ENCODE measurements at places on chromosomes 2 and 18. TPM values are rescaled to one million over a fixed set of nuclear protein-coding genes. Genes with fewer than 3 reads are reported as not detected.

The CPLX4 gene
- not detected for total RNA-seq

The ZNF519 gene
- 13.9 TPM for total RNA-seq

The HS1BP3 gene
- total RNA-seq: 26.3 TPM

- DNase-seq: no peak
These were observed 102.4 kb downstream of the TRIB2 start for GRCh38 chr2:12819103-12819475.

The ANKRD23 gene
- total RNA-seq: 4.6 TPM

The DTNA gene
- total RNA-seq: 7.7 TPM

The ELP2 gene
- total RNA-seq: 72.9 TPM

DNA sequence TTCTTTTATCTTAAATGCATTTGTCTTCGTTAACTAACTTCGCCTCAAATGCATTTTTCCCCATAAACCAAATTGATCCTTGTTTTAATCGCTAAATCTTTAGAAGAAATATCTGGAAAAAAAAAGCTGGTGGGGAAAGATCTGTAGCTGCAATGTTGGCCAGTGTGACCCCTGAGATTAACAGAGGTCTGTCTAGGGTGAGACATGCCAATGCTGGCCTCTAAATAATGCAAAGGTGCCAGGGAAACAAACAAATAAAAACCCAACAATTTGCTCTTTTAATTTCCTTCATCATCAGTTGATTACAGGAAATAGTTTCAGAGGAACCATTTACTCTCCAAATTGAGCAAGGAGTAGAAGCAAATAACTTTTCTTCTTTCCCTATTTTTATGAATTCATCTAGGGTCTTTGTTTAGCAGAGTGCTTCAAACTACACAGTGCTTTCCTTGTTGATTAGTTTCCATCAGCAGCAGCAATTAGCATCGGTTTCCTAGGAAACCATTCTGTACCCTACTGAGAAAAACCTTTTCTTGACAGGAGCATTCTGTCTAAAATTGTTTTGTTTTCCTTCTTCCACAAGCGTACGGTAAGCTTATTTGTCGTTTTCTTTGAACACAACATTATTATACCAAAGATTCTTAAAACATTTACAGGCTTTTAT, 100.5 kb upstream of the UNC80 start:
- DNase-seq: no peak

GRCh38 chr18:45373286-45373880, 241.9 kb upstream of the SLC14A2 start:
- DNase-seq: no peak

The SYT4 gene
- not detected for total RNA-seq

The ZEB2 gene
- 251 TPM for total RNA-seq

The CCBE1 gene
- total RNA-seq: 0.27 TPM

DNA sequence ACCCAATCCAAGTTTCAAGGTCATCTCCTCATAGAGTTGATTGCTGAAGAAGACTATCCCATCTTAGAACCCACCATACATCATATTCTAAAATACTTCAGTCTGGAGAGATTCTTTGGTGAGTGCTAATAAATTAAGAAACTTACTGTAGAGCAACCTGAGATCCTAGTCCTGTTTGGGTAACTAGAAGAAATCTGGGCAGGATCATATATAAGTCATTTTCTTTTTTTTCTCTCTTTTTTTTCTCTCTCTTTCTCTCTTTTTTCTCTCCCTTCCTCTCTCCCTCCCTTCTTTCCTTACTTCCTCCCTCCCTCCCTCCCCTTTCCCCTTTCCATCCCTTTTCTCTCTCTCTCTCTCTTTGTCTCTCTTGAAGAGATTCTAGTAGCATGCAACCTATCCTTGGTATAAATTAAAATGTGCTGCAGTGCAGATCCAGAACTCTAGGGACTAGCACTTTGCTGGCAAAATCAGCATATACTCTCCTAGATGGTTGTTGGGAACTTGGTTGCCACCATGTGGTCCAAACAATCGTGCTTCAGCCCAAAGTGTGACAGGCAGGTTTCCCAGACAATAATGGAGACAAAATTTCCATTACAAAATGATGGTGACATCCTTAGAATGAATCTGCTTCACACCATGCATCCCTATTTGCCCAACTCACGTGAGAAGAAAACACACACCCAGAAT, 399.4 kb upstream of the CELF4 start:
- DNase-seq: no peak

DNA sequence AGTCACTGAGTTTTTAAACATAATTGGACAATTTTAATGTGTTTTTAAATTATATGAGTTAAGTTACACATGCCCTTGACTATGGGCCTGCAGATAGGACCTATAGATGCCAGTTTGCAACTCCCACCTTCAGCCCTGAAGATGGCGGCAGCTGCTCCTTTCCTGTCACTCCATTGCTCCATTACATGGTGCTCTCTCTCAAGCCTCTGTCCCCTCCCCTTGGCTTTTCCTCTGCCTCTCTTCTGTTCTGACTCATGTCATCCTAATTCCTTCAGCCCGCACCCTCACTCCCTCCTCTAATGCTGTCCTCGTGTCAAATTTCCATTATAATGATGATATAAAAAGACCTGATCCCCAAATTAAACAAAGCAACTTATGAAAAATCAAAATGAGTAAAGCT, 133.7 kb upstream of the HNRNPA3 start:
- DNase-seq: no peak

- no peak for DNase-seq
These were observed 23.5 kb upstream of the ARL5A start for GRCh38 chr2:151851761-151852160.

The GEN1 gene
- 20.5 TPM for total RNA-seq

The DLGAP1 gene
- 1.0 TPM for total RNA-seq

DNA sequence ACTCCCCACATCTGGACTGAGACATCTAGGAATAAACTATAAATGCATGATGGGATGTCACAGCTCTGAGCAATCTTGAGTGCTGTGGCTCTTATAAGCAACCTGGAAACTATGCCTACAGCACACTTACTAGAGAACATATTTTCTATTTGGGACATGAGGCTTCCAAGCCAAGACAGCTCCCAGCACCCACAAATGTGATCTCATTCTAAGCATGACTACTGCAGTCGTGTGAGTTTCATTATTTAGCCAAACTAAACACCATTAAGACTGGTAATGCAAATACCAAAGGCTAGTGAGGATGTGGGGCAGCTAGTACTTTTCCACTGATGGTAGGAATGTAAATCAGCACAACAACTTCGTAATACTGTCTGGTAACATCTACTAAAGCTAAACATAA, 72.5 kb downstream of the RTTN start:
- no peak for DNase-seq

DNA sequence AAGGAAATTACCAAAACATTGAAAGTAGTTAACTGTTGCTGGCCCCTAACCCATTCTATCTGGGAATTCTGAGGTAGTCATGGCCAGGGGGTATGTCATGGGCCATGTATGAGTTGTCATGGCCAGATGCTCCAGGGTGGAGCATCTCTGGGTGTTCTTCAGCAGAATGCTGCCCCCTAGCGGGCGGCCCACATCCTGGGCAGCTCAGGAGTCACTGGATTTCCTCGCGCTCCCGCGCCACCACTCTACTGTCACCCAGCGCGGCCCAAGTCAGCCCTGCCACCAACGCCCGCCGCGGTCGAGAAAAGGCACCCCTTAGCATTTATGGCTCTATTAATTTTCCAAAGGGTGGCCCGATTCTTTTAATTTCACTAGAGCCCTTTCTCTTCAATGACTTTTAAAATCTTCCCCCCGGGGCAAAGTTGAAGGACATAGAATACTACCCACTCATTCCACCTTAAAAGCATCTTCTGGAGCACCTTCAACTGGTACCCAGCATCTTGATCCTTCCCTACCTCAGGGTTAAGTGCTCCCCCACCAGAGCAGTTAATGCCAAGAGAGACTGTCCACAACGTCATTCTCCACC, 41.6 kb downstream of the PKDCC start:
- peak; percentile 90 for DNase-seq

The FOXI3 gene
- total RNA-seq: not detected

The TACR1 gene
- 0.13 TPM for total RNA-seq

GRCh38 chr2:27085673-27086089, 891 bp upstream of the KHK start:
- peak; percentile 91 for DNase-seq

The DES gene
- 7.6 TPM for total RNA-seq

DNA sequence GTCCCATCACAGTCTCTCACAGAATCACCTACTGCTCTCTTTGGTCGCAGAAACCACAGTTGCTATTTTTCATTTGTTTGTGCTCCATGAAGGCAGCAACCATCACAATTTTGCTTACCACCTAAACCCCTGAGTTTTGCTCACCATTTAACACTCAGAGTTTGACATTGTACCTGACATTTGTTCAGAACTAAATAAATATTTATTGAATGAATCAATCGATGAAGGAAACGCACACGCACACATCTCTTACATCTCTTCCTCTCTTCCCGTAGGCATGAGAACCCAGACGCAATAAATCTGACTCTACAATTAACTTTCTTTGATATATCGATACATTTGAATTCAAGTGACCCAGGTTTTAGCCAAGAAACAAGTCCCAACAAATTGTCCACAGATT, 105.5 kb upstream of the RNF152 start:
- DNase-seq: no peak

DNA sequence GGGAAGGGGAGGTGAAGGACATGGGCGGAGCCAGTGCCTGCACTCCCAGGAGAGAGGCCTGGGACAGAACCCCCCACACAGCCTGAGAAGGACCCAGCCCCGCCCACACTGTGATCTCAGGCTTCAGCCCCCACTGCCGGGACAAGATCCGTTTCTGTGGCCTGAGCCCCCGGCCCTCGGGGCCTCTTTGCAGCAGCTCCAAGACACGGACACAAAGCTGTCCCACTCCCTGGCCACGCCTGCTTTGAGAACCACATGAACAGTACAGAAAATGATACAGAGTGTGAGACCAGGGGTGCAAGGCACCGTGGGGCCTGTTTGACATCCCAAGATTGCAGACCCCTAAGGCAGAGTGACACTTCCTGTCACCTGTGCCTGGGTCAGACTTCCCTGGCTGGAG, 74.5 kb downstream of the TWIST2 start:
- peak; percentile 54 for DNase-seq

- DNase-seq: no peak
These were observed 19.9 kb downstream of the GPATCH11 start for GRCh38 chr2:37104178-37104577.

GRCh38 chr18:79935098-79935480, 16.4 kb downstream of the SLC66A2 start:
- DNase-seq: no peak

The HRH4 gene
- 1.0 TPM for total RNA-seq

GRCh38 chr18:5582849-5583681, 39.3 kb upstream of the EPB41L3 start:
- DNase-seq: no peak

DNA sequence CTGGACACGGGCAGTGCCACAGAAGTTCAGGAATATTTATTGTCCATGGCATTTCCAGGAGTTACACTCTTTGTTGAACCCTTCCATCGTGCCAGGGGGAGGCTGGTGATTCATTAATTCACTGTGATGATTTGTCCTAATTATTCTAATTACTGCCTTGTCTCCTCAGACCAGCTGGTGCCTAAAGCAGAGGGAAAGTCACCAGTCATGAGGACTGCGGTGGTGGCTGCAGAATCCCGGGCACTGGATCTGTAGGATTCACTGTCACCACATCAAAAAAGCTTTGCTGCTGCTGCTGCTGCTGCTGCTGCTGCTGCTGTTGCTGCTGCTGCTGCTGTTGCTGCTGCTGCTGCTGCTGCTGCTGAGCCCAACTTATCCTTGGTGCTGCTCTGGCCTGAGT, 908.2 kb downstream of the TSN start:
- DNase-seq: no peak

The ADRA2B gene
- 5.3 TPM for total RNA-seq

GRCh38 chr2:175950512-175950911, 51.6 kb downstream of the LNPK start:
- DNase-seq: no peak

The ALPG gene
- not detected for total RNA-seq

GRCh38 chr2:165886487-165887146, 67.0 kb downstream of the TTC21B start:
- no peak for DNase-seq

DNA sequence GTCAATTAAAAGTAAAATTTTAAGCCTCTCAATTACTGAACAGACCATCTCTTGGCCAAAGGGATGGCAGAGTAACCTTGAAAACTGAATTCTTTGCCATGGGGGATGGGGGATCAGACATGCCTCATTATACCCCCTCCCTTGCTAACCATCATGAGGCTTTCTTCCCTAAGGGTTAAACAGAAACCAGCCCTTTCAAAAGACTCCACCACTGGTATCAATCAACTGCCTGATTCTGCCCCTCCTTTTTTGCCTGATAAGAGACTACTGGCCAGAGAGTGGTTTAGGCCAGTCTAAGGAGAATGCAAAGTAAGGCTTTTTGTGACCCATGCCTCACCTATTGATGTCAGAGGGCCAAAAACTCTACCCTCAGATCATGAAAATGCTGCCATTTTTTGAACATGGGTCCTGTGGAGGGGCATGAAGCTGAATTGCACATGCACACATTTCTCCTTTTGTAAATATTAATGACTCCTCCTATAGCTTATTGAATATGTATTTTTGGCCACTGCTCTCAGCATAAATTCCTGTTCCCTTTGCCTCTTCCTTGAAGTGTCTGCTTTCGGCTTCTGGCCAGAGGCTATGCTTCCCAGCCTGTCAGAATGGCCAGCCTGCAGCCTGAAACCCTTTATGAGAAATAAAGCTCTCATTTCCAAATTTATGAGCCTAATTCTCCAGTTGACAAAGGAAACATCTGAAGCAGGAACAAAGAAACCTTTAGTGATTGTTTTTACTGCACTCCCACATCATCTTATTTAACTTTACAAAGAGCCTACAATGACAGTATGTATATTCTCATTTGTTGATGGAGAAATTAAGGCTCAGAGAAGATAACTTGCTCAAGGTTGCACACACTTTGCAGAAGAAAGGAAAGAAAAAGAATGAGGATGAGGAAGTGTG, 270.7 kb upstream of the CELF4 start:
- no peak for DNase-seq

The DSG1 gene
- total RNA-seq: not detected

GRCh38 chr2:138079976-138080375, 115.7 kb downstream of the HNMT start:
- no peak for DNase-seq

DNA sequence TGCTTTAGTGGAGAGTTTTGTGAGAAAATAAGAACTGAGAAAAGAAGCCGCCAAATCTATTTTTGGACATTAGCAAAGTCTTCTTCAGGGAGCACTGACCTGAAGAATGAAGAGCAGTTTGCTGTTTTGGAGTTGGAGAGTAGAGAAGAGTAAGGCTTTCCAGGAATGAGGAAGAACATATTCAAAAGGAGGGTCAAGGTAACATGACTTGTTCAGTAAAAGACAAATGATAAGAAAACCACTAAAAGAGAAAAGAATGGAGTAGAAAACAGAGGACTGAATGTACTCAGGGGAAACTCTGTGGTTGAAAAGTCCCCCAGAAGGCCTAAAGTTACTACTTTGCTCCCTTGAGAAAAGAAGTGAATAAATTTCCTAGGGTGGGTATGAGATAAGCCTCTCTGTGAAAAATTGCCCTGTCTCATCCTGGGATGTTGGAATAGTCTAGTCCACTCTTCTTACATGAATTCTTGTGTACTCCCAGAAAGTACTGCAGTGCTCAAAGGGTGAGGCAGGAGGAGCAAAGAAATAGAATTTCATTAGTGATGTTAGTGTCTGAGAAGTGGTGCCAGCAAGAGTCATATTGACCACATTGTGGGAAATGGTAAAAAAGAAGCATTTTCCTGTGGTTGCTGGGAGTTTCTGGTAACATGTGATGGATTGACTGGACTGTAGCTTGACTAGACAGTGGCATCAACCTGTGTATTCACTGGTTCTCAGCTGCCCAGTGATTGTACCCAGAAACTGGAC, 27.8 kb downstream of the MBD5 start:
- no peak for DNase-seq
